AG08395 (cell line): ENCODE measurements at places on chromosomes 7 and 10.
A peak's percentile ranks its signal among the peaks of the same experiment; 100 is the strongest.

DNA sequence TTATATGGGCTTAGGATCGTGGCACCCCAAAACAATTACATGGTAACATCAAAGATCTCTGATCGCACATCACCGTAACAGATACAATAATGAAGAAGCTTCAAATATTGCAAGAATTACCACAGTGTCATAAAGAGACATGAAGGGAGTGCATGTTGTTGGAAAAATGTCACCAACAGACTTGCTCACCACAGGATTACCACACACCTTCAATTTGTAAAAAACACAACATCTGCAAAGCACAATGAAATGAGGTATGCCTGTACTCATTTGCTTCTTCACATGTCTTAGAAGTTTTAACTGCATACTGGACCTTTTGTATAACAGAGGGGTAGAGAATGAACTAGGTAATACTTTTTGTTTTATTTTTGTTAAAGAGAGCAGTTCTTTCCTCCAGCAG is 96.6 kb downstream of the TPST1 start:
- DNase-seq: no peak

DNA sequence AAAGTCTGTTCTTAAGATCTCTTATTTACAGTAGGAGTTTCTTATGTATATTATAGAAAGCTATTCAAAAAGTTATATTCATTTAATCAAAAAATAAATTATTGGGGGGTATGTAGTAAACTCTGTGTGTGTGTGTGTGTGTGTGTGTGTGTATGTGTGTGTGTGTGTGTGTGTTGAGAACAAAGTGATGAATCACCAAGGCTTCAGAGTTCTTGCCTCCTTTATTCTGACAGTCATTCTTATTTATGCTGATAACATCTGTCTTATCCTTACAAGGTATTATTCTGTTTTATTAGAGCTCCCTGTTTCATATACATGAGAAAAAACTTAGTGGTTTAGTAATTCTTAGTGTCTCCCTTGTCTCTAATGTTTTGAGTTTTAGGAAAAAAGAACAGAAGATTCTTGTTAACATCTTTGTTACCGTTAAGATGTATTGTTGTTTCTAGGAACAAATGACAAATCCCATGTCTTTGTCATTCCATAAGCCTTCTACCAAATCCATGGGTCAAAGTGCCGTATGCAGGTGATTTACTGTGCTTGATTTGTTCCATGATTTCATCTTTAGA is 424.0 kb downstream of the EXOC4 start:
- no peak for DNase-seq

DNA sequence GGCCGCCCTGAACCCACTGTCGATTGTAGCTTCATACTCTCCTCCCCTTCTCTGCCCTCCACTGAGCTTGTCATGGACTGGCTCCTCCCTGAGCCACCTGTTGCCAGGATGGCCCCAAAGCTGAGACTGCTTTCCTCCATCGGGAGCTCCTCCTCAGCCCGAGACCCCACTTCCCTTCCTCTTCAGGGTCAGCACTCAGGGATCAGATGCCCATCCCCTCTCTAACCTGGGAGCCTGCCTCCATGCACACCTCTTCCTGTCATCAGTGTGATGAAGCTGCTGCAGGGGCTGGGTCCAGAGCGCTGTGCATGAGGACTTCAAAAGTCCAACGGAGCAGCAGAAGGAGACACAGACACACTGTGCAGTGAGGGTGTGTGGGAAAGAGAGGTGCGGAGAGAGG is 201.1 kb downstream of the WDR37 start:
- no peak for DNase-seq

GRCh38 chr10:128026615-128027300 is 99.5 kb downstream of the MKI67 start:
- DNase-seq: no peak

DNA sequence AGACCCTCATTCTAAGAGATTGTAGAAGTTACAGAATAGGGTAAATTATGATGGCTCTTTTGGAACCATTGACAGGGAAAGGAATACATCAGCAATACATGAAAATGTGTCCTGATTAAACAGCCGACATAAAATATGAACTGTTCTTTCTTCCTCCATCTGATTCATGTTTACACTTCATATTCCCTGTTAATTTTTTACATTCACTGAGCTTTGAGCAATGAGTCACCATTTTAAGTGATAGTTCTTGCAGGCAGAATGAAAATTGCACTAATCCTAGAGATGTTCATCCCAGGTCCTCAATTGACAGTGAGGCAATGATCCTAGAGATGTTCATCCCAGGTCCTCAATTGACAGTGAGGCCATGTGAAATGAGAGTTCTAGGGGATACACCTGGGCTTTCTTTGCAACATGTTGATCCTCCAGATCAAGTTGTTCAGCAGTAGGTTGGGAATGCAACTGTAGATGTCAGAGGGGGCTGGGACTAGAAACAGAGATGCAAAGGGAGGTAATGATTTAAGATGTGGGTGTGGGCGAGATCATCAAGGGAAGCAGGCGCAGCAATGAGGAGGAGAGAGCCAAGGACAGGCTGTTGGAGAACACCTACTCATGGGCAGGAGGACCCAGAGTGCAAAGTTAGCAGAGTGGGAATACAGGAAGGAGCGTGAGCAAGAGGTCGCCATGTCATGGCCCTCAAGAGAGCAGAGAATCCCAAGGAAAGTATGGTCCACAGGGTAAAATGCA is 138.7 kb downstream of the ZNF365 start:
- DNase-seq: no peak

GRCh38 chr10:30088178-30088577 is 28.8 kb upstream of the JCAD start:
- DNase-seq: no peak

DNA sequence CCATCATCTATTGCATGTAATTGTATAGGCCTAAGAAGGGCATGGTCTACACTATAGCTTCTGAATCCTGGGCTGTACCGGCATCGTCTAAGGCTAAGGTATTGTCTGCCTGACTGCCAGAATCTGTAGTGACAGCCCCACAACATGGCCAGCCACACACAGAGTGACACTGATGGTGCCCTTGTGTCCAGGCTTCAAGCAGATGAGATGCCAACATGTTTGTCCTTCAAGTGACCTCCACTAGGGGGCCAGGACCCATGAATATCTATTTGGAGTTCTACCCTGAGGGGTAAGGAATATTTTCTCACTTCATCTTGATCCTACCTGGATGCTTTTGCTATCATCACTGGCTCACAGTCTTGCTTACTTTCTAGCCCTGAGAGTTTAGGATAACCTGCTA is 1.5 kb downstream of the CYP3A7 start:
- DNase-seq: no peak

GRCh38 chr7:151897951-151898686 is 21.2 kb upstream of the PRKAG2 start:
- no peak for DNase-seq

DNA sequence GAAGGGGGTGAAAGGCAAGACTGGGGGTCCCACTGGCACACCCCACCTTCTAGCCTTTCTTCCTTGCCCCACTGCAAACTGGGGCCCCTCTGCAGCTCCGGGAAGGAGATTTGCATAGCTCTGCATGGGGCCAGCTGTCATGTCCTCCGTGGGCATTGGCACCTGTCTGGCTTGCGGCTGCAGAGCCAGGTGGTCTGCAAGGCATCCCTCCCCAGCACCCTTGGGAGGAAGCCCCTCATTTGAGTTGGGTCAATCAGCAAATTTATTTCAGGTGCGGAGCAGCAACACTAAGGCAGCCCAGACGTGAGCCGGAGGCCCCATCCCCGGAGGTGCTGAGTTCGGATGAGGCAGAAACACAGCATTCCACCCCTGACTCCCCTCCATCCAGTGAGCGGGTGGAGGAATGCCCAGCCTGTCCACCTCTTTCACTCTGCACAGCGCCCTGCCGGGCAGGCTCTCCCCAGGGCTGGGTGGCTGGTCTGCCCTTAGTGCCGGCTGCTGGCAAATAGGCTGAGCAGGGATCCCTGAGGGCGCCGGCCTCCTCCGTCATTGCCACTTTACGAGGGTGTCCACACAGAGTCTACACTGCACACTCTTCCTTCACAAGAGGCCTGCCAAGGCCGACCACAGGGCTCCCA is 143.2 kb downstream of the TCERG1L start:
- no peak for DNase-seq

- DNase-seq: no peak
Observed at GRCh38 chr10:97171001-97171400, 14.8 kb downstream of the SLIT1 start.

DNA sequence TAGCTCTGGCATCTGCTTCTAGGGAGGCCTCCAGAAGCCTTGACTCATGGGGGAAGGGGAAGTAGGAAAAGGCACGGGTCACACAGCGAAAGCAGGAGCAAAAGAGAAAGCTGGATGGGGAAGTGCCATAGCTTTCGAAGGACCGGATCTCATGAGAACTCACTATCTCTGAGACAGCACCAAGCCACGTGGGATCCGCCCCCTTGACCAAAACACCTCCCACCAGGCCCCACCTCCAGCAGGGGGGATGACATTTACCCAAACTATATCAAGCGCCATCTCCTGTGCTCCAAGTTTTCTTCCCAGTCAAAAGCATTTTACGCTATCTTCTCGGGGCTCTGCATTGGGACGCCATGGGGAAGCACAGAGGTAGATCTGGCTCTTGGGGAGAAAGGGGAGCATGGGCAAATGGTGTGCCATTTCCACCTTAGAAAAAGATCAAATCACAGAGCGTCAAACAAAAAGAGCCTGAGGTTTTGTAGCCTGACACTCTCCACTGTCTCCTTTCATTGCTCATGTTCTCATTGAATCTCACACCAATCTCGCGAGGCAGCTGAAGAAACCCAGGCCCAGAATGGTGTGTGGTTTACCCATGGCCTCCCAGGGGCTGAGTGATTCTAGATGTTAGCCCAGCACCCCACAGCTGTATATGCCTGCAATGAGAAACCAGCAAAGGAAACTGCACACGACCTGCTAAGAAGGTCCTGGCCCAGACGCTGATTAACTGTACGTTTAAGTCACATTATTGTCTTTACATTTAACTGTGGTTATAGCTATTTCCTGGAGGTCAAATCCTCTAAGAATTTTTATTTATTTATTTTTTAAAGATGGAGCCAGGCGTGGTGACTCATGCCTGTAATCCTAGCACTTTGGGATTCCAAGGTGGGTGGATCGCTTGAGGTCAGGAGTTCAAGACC is 8.1 kb upstream of the OLAH start:
- no peak for DNase-seq

DNA sequence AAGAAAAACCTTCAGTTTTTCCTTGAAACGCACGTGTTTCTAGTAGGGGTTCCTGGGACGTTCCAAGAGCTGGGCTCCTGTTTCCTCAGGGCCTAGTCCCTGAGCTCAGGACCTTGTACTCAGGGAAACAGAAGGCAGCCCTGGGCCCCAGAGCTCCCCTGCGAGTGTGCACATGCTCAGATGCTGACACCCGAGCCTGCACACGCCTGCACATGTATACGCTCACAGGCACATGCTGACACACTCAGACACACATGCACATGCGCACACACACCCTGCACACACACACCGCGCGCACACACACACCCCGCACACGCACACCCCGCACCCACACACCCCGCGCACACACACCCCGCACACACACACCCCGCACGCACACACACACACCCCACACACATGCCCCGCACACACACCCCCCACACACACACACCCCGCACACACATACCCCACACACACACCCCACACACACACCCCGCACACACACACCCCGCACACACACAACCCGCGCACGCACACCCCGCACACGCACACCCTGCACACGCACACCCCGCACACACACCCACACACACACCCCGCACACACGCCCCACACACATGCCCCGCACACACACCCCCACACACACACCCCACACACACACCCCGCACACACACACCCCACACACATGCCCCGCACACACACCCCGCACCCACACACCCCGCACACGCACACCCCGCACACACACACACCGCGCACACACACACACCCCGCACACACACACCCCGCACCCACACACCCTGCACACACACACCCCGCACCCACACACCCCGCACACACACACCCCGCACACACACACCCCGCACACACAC is 52.2 kb downstream of the CALML3 start:
- no peak for DNase-seq

- no peak for DNase-seq
Observed at GRCh38 chr10:126481181-126481580, 92.9 kb upstream of the ADAM12 start.

GRCh38 chr10:14839305-14839695 is 1.2 kb downstream of the HSPA14 start:
- no peak for DNase-seq

- no peak for DNase-seq
Observed at GRCh38 chr10:100907773-100908363, 4.9 kb upstream of the SLF2 start.

DNA sequence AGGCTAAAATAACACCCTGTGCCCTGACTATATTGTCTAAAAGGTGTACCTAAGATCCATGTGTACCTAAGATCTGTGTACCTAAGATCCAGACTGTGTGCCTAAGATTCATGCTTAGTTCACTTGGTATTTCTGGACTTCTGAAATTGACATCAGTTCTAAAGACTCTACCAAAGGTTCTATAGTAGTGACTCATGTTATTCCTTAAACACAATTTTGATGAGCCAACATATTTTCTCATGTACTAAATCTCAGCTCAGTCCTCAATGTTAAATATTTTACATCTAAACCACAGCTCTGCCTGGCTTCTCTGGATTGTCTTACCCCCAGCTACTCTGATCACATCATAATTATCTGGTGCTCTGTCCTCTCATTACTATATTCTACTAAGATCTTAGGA is 802.3 kb upstream of the SORCS1 start:
- DNase-seq: peak; percentile 12

GRCh38 chr10:133173860-133174640 is 14.0 kb downstream of the KNDC1 start:
- DNase-seq: no peak

DNA sequence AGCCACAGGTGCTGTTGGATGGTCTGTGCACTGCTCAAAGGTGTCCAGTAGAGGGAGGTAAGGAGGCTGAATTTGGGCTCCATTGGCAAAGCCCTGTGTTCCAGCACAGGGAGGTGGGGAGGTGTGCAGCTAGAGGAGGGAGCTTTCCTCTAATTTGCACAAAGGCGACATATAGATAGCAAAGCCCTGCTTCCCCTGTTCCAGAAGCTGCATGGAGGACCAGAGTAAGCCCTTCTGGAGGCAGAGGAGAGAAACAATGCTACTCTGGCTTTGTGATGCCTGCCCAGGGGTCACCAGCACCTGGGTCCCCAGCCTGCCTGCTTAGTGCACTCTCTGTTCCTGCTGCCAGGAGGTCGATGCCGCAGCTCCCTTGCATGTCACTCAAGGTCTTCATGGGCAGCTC is 3.4 kb upstream of the ARHGAP22 start:
- DNase-seq: no peak

GRCh38 chr7:112371701-112372100 is 78.6 kb upstream of the IFRD1 start:
- DNase-seq: no peak

- peak; percentile 73 for DNase-seq
Observed at GRCh38 chr10:26725837-26726727, 28.6 kb downstream of the PDSS1 start.

DNA sequence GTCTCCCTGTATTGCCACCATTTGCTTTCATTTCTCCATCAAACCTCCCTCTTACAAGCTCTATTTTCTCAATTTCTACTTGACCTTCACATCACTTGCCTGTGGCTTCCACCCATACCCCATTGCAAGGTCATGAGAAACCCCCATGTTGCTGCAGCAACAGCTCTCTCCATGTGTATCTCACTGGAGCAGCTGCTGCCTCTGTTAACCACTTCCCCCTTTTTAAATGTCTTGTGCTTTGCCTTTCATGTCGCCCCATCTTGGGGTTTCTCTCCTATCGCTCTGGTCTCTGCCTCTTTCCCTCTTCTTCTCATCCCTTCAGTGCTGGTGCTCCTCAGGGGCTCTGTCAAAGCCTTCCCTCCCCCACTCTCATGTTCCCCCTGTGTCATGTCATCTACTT is 148.8 kb downstream of the CHN2 start:
- DNase-seq: no peak

- no peak for DNase-seq
Observed at GRCh38 chr10:43208147-43209073, 58.5 kb downstream of the RASGEF1A start.
